Activated CD8-positive, alpha-beta memory T cell treated with anti-CD3 and anti-CD28 coated beads for 4 hours (primary cell): ENCODE measurements at places on chromosomes 7 and 10.

GRCh38 chr7:37916673-37917660, at the start of gene SFRP4:
SFRP4 (minus strand) TSS chr7:37916817; CDS start chr7:37916537, 280 bp downstream.
- no peak for DNase-seq

DNA sequence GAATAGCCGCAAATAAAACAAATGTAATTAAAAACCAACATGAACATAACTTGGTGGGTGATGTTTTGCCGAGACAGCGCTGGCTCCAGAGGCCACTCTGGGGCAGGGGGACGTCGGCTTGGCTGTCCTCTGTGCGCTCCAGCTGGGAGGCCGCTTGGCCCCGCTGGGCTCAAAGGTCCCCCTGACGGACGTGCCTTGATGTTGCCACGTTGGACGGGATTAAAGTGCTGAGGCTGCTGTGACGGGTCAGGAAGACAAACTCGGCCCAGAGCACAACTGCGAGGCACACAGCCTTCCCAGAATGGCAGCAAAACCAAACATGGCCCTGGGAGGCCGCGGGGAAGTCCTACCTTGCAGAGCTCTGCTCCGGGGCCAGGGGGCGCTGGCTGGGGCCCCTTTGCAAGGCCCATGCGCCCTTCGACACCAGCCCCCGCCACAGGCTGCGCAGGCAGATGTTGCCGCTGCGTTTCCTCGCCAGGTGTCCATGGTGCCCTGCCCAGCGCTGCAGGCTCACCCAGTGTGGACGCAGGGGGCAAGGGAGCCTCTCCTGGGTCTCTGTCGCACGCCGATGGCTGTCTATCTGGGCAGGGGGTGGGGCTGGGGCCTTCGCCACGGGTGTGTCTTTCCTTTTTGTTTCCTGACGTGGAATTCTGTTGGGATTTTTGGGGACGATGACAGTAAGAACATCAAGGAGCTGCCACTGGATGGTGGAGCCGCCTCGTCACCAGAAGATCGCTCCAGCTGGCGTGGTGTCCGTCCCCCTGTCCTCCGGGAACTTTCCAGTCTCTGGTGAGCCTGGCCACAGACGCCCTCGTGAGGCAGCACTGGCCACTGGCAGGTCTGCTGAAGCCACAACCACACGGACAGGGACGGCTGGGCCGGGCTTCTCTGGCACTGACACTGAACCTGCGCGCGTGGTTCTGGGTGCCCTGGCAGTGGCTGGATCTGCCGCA, 99.6 kb upstream of the DIP2C start:
- no peak for DNase-seq

DNA sequence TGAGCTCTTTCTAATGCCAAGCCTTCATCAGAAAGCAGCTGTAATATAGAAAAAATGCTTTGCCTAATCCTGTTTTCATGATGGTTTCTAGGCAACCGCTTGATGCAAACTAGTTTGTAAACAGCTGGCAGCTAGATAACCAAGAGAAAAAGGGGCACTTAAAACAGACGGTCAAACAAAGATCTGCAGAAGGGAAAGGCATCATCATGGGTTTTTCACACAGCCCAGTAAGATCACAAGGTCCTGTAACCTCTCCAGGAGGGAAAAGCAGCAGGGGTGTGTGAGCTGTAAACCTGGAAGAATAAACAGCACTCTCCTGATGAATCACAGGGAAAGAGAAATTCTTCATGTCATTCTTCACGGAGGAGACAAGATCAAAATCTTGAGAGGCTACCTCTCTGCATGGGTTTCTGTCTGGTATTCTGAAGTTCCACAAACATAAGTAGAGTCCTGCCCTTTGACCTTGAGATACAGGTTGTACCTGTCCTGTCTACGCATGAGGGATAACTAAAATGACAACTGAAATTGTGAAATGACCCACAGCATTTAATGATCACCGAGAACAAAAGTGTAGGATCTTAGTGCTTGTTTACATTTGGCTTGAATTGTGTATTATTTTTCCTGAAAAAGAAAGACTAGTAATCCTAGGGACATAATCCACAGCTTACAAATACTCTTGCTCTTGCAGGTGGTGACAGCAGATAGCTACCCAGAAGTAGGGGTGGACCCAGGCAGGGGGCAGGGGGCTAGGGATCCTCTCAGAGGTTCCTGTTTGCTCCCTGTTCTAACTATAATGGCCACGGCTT, 48.0 kb downstream of the CREB3L2 start:
- no peak for DNase-seq

DNA sequence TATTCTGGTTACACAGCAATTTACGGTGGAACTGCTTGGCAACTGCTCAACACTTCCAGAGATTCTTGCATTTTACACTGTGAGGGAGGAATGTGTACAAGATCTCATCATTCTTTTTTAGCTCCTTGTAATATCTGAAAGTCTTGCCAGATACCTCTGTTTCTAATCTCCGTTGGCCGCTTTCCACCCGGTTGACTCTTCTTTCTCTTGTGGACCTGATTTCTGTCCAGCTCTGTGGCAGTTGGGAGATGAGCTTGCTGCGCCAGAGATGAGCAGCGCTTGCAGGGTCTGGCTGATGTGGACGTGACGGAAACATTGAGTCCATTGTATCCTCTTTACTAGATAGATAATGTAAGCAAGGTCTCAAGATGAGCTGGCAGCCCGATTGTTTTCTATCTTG, 27.6 kb downstream of the SPAG6 start:
- no peak for DNase-seq

- no peak for DNase-seq
These were observed 132.2 kb upstream of the YAE1 start for GRCh38 chr7:39434012-39434411.

GRCh38 chr10:79055892-79056291, 12.9 kb upstream of the ZMIZ1 start:
- no peak for DNase-seq

GRCh38 chr7:93310346-93310745, 78.2 kb downstream of the VPS50 start:
- DNase-seq: no peak

- no peak for DNase-seq
These were observed 89.6 kb downstream of the ATXN7L1 start for GRCh38 chr7:105786520-105787470.

DNA sequence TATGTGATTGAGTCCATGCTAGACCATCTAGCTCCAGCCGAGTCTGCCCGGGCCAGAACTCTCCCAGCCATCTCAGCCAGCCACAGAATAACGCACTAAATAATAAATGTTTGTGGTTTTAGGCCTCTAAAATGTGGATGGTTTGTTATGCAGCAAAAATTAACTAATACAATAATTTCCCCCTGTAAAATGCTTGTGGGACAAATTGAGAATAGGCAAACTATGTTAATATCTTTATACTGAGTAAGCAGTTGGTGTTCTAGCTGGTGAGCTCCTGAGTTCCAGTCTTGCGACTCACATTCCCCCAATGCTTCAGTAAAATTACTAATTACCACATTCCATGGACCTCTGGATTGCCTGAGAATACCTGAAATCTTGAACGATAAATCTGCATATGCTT, 316.8 kb upstream of the NFE2L3 start:
- DNase-seq: no peak

GRCh38 chr7:21013765-21014539, 227.3 kb upstream of the SP8 start:
- no peak for DNase-seq

GRCh38 chr7:114765331-114766040, 156.4 kb upstream of the MDFIC start:
- no peak for DNase-seq

DNA sequence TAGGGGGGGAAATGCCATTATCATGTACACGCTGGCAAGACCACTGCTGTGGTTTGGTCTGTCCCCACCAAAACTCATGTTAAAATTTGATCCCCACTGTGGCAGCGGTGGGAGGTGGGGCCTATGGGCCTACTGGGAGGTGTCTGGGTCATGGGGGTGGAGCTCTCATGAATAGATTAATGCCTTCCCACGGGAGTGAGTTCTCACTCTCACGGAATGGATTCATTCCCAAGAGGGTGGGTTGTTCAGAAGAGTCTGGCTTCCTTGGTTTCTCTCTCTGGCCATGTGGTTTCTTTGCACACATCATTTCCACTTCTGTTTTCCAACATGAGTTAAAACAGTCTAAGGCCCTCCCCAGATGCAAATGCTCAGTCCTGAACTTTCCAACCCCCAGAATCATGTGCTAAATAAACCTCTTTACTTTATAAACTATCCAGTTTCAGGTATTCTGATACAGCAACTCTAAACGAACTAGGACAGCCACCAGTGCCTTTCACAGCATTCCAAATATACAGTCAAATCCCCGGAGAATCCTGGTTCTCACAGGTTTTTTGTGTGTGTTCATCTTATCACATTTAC, 44.3 kb downstream of the SMURF1 start:
- DNase-seq: no peak

- no peak for DNase-seq
These were observed 81.5 kb downstream of the LYZL1 start for GRCh38 chr10:29370097-29371092.
